Heart left ventricle (tissue), 16 donors: ENCODE measurements at places on chromosomes 11 and 22.

DNA sequence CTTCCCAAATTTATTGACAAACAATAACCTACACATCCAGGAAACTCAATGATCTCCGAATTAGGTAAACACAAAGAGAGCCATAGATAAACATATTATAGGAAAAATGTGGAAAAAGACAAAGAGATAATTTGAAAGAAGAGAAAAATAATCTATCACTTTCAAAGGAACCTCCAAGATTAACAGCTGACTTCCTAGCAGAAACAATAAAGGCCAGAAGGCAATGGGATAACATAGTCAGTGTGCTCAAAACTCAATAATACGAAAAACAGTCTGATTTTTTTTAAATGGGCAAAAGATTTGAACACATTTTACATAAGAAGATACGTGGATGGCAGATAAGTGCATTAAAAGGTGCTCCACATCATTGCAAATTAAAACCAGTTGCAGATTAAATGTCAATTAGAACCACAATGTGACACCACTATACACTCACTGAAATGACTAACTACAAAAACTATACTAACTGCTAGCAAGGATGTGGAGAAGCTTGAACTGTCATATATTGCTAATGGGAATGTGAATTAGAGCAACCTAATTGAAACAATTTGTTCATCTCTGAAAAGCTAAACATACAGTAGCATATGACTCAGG is 300.4 kb downstream of the TMEM135 start:
- no peaks in the 10 kb centered on the region for H3K4me1 ChIP-seq
- no peak overlapping the region for H3K4me3 ChIP-seq
- no peak overlapping the region for H3K27ac ChIP-seq
- H3K36me3 ChIP-seq = no peaks in the 10 kb centered on the region
- no peaks in the 10 kb centered on the region for H3K27me3 ChIP-seq
- DNase-seq = no peak

- H3K36me3 ChIP-seq = no peaks in the 10 kb centered on the region
- H3K27ac ChIP-seq = no peak overlapping the region
- H3K4me1 ChIP-seq = peaks cover 6% of the 10 kb centered on the region
- no peak overlapping the region for H3K4me3 ChIP-seq
- H3K27me3 ChIP-seq = no peaks in the 10 kb centered on the region
- DNase-seq = no peak
These were observed 4.8 kb upstream of the PLA2G6 start for GRCh38 chr22:38186429-38186828.

DNA sequence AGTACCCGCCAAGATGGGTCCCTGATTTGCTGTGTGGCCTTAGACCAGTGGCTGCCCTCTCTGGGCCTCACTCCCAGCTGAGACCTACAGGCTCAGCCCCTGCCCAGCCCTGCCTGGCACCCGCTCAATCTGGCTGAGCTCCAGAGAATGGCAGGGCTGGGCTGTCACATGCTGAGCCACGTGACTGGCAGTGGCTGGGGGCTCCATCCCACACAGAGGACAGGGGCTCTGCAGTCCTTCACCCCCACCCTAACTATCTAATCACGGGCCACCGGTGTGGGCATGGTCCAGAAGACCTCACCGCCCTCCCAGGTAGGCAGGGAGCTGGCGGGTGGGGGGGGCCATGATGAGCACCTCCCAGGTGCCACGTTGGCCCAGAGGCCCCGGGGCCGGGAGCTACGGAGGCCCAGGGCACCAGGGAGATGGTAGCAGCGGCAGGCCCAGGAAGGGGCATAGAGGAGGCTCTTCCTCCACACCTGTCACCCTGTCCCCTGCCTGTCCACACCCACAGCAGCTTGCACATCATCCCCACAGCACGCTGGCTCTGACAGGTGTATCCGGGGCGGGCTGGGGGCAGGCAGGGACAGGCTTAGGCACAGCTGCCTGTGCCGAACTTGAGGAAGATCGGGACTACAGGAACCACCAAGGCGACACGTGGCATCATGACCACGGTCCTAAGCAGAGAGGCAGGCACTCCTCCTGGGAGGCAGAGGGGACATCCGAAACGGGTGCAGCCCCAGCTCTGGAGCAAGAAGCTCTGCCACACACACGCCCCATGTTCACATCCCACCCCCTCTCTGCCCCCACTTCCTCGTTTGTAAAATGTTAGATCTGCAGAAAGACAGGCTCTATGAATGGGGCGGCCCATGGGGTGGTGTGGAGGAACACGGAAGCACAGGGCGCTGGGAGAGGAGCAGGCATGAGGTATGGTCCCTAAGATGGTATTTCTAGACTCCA is 1.5 kb upstream of the ALDH3B1 start:
- no peaks in the 10 kb centered on the region for H3K36me3 ChIP-seq

DNA sequence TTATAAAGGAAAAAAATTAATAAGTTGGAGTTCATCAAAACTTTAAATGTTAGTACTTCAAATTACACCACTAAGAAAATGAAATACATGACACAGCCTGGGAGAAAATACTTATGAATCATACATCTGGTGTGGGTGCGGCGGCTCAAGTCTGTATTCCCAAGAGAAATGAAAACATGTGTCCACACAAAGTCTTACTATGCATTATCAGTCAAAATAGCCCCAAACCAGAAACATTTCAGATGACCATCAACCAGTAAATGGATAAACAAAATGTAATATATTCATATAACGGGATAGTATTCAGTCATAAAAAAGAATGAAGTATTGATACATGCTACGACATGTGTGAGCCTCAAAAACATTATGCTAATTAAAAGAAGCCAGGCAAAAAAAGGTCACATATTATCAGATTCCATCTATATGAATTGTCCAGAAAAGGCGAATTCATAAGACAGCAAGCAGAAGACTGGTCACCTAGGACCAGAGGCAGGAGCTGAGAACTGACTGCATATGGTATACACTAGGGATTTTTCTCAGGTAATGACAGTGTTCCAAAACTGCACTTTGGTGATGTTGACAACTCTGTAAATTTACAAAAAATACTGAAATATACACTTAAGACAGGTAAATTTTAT is 5.3 kb upstream of the AKIP1 start:
- no peaks in the 10 kb centered on the region for H3K4me1 ChIP-seq
- H3K27me3 ChIP-seq = no peaks in the 10 kb centered on the region
- no peak overlapping the region for H3K4me3 ChIP-seq

DNA sequence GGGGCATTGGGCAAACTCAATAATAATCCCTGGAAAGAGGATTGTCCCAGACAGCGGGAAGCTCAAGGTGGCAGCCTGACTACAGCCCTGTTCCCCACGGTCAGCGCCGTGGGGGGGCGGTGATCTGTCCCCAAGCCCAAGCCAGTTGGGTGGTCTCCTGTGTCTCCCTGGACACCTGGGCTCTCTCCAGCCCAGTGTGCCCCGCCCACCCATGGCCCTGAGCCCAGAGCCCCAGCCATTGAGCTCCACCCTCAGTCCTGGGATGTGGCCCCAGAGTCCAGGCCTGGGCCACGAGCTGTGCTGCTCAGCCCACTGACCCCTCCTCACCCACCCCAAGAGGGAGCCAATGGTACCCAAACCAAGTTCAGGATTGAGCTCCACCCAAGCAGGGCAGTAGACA is 27.9 kb upstream of the PDE2A start:
- no peak overlapping the region for H3K27ac ChIP-seq
- H3K4me3 ChIP-seq = peak overlapping the region; percentile 30
- H3K27me3 ChIP-seq = no peaks in the 10 kb centered on the region
- peaks cover 28% of the 10 kb centered on the region for H3K4me1 ChIP-seq
- peaks cover 92% of the 10 kb centered on the region for H3K36me3 ChIP-seq
- no peak for DNase-seq

DNA sequence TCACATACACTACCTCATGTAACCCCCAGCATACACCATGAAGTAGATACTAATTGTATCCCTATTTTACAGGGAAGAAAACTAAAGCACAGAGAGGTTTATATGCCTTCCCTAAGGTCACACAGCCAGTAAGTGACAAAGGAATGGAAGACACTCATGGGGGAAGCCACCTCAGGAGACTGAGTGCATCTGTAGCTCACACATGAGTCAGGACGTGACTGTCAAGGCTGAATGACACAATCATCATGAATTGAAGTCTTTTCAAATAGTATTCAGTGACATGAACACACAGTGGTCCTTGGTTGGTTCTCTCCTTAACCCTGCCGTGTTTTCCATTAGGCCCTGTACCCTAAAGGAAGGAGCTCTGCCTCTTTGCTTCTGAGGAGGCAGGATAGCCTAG is 463.0 kb downstream of the NTM start:
- no peak overlapping the region for H3K27ac ChIP-seq
- no peak for DNase-seq
- H3K4me3 ChIP-seq = no peak overlapping the region
- no peaks in the 10 kb centered on the region for H3K4me1 ChIP-seq

DNA sequence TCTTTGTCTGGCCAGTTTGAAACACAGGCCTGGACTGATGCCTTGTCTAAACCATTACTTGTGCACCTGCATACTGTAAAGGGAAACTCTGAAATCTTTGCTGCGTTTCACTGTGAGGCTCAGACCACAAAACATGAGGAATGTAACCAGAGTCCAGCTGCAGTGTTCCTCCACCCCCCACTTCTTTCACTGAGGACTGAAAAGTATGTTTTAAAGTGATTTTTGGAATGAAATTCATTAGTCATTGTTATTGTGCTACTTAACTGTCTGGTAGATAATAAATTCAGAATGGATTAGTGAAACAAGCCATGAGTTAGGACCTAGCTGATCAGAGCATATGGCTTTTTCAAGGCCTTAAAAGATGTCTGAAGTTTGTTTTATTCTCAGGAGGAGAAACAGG is 181.2 kb downstream of the WNT11 start:
- H3K36me3 ChIP-seq = peaks cover 2% of the 10 kb centered on the region
- DNase-seq = no peak
- H3K27me3 ChIP-seq = no peaks in the 10 kb centered on the region
- no peak overlapping the region for H3K4me3 ChIP-seq
- no peaks in the 10 kb centered on the region for H3K4me1 ChIP-seq
- H3K27ac ChIP-seq = peak overlapping the region; percentile 31

GRCh38 chr11:117478926-117479325 is 151.3 kb downstream of the CEP164 start:
- H3K27me3 ChIP-seq = no peaks in the 10 kb centered on the region
- peaks cover 5% of the 10 kb centered on the region for H3K36me3 ChIP-seq
- no peak for DNase-seq
- H3K27ac ChIP-seq = no peak overlapping the region

- H3K4me1 ChIP-seq = no peaks in the 10 kb centered on the region
- H3K36me3 ChIP-seq = no peaks in the 10 kb centered on the region
- DNase-seq = peak; percentile 52
- H3K27me3 ChIP-seq = peaks cover 99% of the 10 kb centered on the region
- peak overlapping the region; percentile 34 for H3K4me3 ChIP-seq
These were observed 6.2 kb upstream of the ALX4 start for GRCh38 chr11:44315947-44316658.

GRCh38 chr11:45843158-45843924 is 3.9 kb upstream of the CRY2 start:
- no peaks in the 10 kb centered on the region for H3K36me3 ChIP-seq
- peak overlapping the region; percentile 69 for H3K27ac ChIP-seq
- peak; percentile 92 for DNase-seq
- peaks cover 21% of the 10 kb centered on the region for H3K4me1 ChIP-seq
- H3K27me3 ChIP-seq = no peaks in the 10 kb centered on the region
- peak overlapping the region; percentile 19 for H3K4me3 ChIP-seq

DNA sequence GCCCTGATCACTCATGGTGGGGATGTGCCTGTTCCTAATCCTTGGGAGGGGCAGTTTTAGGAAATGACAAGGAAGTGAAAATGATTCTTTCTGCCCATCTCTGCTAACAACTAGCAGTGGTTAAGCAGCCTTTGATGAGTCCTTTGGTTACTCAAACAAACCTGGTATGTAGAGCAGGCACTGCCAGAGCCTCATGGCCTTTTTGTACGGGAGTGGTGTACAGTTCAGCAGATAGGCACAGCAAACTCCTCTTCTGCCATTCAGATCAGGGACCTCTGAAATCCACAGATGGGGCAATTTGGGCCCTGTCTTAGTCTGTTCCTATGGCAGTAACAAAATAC is 66.2 kb downstream of the FZD4 start:
- no peak for DNase-seq
- H3K4me3 ChIP-seq = no peak overlapping the region
- H3K27me3 ChIP-seq = no peaks in the 10 kb centered on the region
- no peaks in the 10 kb centered on the region for H3K36me3 ChIP-seq

GRCh38 chr22:20610757-20611156 is 103.3 kb downstream of the MED15 start:
- no peak for DNase-seq
- H3K36me3 ChIP-seq = no peaks in the 10 kb centered on the region
- H3K27ac ChIP-seq = no peak overlapping the region
- no peak overlapping the region for H3K4me3 ChIP-seq
- no peaks in the 10 kb centered on the region for H3K27me3 ChIP-seq
- no peaks in the 10 kb centered on the region for H3K4me1 ChIP-seq
